ENCODE measurements at places on chromosomes 16 and 17.

DNA sequence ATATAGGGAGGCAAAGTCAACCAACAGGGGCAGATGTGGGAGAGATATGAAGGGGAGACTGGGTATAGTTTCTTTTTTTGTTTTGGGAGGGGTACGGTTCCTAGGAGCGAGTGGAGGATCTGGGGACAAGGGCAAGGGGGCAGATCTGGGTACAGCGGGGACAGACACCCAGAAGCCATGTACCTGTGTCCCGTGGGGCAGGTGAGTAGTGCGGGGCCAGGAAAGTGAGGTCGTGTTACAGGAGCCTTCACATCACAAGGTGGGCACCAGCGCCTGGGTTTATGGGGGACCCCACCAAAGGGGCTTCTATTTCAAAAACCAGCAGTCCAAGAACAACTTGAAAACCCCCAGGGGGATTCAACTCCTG is 11.5 kb downstream of the LITAF start:
- no peak for DNase-seq

DNA sequence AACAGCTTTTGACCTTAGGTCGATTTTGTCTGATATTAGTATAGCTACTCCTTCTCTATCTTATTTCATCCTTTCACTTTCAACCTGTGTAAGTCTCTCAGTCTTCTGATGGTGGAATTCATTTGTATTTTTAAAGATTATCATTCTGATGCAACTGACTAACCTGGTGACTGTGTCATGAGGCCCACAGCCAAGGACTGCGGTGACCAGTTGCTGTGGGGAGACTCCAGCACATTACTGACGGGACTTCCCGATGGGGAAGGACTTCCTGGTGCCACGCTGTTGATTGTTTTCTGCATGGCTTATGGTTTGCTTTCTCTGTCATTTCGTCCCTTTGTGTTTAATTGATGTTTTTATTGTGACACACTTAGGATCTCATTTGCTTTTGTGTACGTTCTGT is 34.2 kb downstream of the RMI2 start:
- DNase-seq = no peak

DNA sequence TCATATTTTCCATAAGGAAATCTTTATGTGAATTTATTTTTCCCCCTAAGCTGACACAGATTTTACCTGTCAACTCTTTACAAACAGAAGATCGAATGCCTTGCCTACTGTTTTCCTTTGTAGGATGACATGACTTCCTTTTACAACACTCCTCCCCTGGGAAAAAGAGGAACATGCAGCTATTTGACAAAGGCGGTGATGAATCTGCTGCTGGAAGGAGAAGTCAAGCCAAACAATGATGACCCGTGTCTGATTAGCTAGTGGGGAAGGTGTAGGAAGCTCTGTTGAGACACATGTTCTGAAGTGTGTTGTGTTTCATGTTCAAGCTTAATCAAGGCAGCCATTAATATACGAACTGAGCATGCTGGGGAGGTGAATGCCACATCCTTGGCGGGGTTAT is 238.0 kb downstream of the PHKB start:
- no peak for DNase-seq

GRCh38 chr17:52181782-52182181 is 23.3 kb upstream of the CA10 start:
- no peak for DNase-seq

DNA sequence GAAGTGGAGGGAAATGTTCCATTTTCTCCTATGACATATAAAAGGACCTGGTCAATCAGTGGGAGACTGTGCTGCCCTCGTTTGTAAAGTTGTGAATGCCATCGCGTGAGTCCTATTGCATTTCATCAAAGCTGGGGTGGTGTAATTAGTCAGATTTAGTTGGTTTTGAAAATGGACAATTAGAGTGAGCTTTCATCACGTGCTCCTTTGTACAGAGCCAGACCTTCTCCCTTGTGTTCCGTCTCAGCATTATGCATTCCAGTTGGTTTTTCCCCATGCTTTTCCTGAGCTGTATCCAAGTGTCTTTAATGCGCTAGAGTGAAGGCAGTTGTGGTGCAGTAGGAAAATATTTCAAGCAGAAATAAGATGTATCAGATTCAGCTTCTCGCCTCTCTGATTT is 10.4 kb downstream of the SEC14L1 start:
- DNase-seq = no peak

GRCh38 chr17:67180275-67180674 is 64.7 kb downstream of the HELZ start:
- no peak for DNase-seq

Measured in chondrocyte (in vitro differentiated cells).